ENCODE measurements at places on chromosomes 2 and 18.
A peak's percentile ranks its signal among the peaks of the same experiment; 100 is the strongest.

- DNase-seq: no peak
Observed at GRCh38 chr18:217532-218336, 50.1 kb downstream of the THOC1 start.

- no peak for DNase-seq
Observed at GRCh38 chr2:139457873-139458272, 677.7 kb upstream of the NXPH2 start.

- no peak for DNase-seq
Observed at GRCh38 chr2:30266051-30266621, 34.8 kb downstream of the LBH start.

DNA sequence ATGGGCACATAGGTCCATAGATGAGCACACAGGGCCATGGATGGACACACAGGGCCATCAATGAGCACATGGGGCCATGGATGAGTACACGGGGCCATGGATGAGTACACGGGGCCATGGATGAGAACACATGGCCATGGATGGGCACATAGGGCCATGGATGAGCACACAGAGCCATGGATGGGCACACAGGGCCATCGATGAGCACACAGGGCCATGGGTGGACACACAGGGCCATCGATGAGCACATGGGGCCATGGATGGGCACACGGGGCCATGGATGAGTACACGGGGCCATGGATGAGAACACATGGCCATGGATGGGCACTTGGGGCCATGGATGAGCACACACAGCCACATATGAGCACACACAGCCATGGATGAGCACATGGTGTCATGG, 192.6 kb upstream of the HDAC4 start:
- DNase-seq: no peak

- DNase-seq: peak; percentile 70
Observed at GRCh38 chr18:23237524-23238151, 102.4 kb downstream of the CABLES1 start.

- DNase-seq: peak; percentile 68
Observed at GRCh38 chr2:38515155-38516074, 87.3 kb downstream of the HNRNPLL start.

Data from ureter (tissue), 1 donor.